GM12892 (cell line): ENCODE measurements at places on chromosomes 3 and 15.

- no peak for DNase-seq
Observed at GRCh38 chr3:141708367-141708766, 29.7 kb upstream of the RNF7 start.

DNA sequence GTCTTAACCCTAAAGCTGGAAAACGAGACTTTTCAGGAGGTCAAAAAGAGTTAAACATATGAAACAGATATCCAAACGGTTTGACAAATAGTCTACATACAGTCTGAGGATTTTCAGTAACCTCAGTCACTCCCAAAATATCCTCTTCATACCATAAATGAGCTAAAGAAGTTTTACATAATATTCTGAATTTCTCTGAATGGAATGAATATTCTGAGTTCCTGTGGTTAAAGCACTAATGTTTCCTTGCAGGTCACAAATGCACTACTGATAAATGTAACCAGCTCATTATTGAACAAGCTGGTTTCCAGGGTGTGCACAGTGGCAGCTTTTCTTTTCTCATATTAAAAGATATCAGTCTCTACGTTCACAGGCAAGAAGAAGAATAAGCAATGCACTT is 137.4 kb upstream of the POU1F1 start:
- no peak for DNase-seq

DNA sequence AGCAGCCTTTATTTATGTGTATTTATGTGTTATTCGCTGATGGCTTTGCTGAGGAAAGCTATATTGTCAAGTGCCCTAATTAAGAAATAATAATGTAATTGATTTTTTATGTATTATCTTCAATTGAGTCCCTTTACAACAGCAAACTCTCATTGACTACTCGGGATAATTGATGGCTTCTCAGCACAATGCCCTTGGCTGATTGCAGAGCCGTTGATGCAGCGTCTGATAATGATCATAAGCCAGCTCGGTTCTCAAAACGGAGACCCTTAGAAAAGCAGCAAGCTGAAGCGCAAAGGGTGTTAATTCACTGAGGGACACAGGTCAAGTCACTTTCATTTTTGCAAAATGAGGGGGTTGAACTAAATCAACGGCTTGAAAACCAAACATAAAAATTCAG is 357.1 kb upstream of the KCNH8 start:
- no peak for DNase-seq

DNA sequence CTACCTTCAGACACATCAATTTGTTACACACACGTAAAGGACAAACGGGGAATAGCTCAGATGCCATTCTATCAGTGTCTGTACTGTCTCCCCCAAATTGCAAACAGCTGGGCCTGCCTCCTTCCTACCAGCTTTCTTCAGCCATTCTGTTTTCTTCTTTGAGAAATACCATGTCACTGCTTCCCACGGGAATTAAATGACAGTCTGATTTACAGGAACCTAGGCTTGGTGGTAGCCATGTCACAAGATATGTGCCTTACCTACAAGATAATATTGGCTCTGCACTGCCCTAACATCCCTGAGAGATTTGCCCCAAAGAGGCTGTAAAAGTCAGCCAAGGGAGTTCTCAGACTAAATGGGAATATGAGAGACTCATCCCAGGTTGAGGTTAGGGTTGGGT is 308.3 kb downstream of the LRTM1 start:
- DNase-seq: no peak

- no peak for DNase-seq
Observed at GRCh38 chr3:113804661-113805060, 33.9 kb upstream of the GRAMD1C start.

DNA sequence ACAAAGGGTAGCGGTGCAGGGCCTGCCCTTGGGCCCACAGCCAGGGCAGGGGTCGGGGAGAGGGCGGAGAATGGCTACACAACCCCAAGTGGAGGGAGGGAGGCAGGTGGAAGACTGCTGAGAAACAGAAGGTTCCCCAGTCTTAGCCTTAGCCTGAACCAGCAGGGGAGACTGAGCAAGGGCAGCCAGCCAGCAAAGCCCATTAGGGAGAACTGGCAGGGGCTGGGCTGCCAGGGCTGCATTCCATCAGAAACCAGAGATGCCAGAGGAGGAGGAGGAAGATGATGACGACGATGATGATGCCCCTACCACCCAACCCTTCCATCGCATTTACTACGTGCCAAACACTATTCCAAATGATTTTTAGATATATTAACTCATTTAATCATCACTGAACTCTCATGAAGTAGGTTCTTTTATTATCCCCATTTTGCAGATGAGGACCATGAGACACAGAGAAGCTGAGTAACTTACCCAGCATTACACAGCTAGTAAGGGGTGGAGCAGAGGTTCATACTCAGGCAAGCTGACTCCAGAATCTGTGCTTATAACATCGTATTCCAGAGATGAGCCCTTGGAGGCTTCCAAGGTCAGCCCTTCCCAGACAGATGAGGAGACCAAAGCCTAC is 8.7 kb downstream of the SEMA7A start:
- DNase-seq: no peak

DNA sequence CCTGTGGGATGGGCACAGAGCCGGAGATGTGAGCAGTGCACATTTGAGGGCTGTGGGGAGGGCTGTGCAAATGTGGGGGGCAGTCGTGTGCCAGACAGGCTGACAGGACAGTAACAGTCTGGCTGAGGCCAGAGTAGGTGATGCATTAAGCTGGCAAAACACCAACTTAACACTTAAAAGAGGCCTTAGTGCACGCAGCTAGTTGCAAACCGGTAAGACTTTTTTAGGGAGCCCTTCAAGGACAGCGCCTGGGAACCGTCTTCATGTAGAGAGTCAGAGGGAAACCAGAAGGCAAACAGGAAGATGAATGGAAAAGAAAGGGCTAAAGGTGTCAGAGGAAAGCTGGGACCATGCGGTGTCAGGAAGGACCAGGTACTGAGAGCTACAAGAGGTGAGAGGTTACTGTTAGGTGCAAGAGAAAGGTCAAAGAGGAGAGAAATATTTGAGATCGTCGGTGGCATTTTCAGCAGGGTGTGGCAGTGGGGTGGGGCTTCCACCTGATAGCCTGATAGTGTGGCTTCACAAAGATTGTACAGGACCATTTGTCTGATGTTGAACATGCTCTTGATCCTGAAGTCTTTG is 30.0 kb upstream of the CHD2 start:
- no peak for DNase-seq

- DNase-seq: no peak
Observed at GRCh38 chr3:69065318-69065964, 13.3 kb upstream of the TMF1 start.

DNA sequence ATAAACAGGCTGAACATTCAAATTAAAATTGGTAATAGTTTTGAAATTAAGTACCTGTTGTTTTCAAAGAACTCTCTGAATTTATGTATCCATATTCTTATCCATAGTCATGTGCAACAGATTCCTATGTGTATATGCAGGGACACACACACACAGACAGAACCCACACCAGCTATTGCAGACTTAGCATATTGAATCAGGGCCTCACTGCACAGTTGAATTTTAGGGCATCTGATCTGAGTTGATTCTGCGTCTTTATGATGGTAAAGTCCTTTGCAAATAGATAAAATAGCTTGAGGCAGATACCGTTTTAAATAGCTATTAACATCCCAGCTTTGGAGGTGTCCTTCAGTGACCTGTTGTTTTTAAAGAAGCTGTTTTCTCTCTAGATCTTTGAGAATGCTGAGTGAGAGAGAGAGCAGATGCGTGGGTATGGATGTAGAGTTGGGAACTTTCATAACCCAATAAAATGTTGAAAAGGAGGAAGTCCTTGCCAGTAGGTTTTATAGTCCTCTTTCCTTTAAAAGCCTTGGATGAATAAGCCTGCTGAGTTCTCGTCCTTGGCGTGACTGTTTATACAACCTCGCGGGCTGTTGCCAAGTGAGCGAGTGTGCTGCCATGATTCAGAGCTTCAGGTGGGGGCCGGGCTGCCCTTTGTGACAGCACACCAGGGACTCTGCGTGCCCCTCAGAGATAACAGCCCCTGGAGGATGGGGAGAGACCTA is 18.3 kb downstream of the MYZAP start:
- no peak for DNase-seq

- no peak for DNase-seq
Observed at GRCh38 chr3:125077864-125078263, 22.1 kb upstream of the HEG1 start.
